ENCODE measurements at places on chromosomes 1 and 21.

DNA sequence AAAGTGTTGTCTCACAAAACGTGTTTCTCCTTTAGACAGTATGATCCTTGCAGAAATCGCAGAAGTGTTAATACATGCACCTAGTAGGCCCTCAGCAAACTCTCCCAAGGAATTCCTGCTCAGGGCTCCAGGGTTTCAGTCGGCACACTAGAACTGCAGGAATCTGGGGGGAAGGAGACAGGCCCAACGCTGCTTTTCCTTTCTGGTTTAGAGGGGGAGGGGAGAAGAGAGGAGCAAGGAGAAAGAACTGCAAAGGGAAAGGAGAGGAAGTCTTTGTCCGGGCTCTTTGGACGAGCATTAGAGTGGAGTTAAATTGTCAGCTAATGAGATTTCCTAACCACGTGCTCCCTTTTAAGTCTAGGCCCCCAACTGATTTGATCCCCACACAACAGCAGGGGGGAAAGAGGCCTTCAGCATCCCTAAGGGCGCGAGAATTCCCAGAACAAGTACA is 103.7 kb upstream of the SOD1 start:
- DNase-seq: no peak

- DNase-seq: no peak
These were observed 209.5 kb downstream of the RPS6KC1 start for GRCh38 chr1:213260311-213261075.

- DNase-seq: no peak
These were observed 1360.5 kb upstream of the ADGRL4 start for GRCh38 chr1:80367058-80367457.

DNA sequence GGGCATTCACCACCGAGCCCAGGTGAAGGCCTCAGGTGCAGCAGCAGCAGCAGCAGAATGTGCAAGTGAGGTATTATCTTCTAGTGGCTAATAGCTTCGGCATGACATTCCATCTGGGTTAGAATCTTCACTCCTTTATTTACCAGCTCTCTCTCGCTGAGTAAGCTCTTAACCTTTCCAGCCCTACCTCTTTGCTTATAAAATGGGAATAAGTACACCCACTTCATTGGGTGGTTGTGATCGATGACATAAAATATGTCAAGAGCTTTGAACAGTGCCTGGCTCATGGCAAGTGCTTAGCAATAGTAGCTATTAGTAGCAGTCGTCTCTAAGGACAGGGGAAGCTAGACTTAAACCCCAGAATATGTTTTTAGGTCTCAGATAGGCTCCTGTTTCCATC is 149.5 kb downstream of the NOS1AP start:
- no peak for DNase-seq

DNA sequence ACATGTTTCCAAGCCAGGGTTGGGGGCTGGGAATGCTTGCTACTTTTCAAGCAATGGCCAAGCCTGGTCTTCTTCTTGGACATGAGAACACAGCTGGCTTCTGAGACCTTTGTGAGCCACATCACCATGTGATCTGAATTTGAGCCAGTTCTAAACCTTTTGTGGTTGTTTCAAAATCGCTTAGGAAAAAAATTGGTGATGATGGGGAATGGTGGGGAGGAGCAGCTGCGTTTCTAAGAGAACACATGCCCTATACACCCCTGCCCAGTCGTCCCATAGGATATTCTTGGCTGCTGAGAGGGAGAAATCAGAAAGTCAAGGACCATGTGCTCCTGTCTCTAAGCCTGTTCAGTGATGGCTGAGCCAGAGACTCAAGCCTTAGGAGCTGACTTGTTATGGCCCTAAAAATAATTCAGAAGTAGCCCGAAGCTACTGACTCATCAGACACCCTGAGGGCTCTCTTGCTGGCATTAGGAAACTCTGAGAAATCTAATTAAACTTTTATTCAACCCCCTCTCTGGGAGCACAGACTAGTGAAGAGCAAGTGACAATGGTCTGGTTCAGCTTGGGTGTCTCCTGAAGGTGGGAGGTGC is 30.5 kb downstream of the CCDC185 start:
- no peak for DNase-seq

GRCh38 chr1:153532181-153532580 is 3.6 kb downstream of the S100A6 start:
- no peak for DNase-seq

GRCh38 chr1:60033066-60033465 is 40.5 kb downstream of the C1orf87 start:
- no peak for DNase-seq

DNA sequence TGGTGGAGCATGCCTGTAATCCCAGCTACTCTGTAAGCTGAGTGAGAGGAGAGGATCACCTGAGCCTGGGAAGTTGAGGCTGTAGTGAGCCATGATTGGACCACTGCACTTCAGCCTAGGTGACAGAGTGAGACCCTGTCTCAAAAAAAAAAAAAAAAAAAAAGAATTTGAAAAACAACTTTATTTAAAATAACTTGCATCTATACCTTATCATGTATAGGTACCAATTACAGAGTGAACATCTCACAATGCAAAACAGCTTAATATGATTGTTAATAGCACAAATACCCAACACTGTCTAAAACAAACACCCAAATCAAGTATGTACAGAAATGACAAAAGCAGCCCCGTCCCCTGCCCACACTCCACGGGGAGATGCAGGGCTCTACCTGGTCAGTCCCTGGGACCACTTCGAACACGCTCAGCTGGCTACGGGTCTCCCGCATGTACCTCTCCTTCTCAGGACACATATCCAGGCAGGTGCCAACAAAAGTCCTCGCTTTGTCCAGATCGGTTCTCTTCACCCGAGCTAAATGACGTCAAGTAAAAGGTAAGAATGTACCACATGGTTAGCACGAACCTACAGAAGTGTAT is 10.5 kb downstream of the MCM3AP start:
- DNase-seq: no peak

DNA sequence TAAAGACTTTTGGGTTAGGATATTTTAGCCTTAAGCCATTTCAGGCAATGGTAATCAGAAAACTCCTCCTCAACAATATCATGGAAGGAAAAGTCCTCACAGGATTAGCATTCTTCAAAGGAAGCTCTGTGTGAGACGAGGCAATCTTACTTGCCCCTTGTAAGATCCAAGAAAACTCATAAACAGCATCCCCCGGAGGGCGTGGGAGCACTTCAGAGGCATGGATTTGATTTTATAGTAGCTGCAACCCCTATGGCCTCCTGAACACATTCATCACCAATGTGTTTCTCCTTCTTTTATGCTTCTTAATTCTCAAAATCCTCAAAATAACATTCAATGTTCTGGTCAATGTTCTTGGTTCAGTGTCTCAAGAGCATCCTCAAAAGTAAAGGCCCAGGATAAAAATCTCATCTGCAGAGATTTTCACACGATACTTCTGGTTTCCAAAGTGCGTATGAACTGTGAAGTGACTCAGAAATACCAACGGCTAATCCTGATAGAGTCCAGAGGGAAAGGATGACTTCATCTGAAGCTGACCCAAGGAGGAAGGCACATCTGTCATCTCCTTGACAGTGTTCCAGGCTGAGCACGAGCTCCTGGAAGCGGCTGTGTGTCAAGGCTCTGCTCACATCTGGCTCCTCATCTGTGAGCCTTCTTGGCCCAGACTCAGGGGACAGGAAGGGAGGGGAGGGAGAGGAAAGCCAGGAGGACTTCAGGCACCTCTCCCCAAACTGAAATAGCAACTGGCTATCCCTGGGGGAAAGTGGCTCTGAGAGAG is 49.3 kb upstream of the PSEN2 start:
- no peak for DNase-seq

- no peak for DNase-seq
These were observed 3.1 kb downstream of the NUAK2 start for GRCh38 chr1:205318231-205318991.

DNA sequence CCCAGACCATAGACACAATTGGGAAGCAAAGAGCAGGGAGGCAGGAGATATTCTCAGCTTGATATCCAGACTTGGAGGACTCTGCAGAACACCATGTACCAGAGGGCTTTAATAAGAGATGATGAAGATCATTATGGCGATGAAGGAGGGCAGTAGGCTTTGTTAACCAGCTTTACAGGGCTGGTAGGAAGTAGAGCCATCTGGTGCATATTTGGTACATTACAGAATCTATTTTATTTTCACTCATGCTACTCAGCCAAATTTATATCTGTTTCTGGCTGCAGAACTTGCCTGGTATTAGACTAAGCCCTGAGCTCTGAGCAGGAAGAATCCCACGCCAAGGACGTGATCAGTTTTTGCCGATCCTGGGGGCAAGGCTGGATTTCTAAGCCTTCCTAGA is 61.8 kb upstream of the SYT6 start:
- no peak for DNase-seq

- no peak for DNase-seq
These were observed 33.9 kb upstream of the LAMC2 start for GRCh38 chr1:183152180-183152579.

DNA sequence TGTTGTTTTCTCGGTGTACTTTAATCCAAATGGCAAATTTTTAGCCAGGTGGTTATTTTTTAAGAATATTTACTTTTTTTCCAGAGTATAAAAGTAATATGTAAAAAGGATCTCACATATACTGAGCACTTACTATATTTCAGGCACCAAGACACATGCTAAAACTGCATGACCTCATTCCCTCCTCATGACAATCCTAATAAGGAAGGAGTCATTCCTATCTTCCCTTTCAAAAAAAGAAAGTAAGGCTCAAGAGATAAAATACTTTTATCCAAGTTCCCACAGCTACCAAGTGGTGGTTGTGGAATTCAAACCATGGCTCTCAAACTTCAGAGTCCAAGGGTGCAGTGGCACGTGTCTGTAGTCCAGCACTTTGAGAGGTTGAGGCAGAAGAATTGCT is 19.4 kb downstream of the ATP2B4 start:
- no peak for DNase-seq

GRCh38 chr1:44049839-44050238 is 18.6 kb upstream of the SLC6A9 start:
- no peak for DNase-seq

DNA sequence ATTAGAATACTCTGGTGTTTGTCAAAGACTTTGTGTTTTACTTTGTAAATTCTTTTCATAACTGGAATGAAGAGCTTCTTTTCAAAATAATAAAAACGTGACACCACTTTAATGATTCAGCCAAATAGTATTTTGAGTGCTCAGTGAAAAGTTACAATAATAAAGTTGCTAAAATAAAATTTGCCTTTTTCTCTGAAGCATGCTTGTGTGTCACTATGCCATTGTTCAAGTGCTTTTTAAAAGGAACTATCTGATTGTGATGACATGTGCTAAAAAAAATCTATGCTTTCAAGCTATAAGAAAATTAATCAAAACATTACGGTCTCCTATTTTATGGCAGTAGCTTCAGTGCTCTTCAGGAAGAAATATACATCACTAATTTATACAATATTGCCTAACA is 1290.5 kb upstream of the B3GALT2 start:
- no peak for DNase-seq

GRCh38 chr1:8121261-8122159 is 95.4 kb upstream of the ERRFI1 start:
- DNase-seq: no peak

GRCh38 chr1:15346346-15347030 is 63.2 kb upstream of the EFHD2 start:
- no peak for DNase-seq

DNA sequence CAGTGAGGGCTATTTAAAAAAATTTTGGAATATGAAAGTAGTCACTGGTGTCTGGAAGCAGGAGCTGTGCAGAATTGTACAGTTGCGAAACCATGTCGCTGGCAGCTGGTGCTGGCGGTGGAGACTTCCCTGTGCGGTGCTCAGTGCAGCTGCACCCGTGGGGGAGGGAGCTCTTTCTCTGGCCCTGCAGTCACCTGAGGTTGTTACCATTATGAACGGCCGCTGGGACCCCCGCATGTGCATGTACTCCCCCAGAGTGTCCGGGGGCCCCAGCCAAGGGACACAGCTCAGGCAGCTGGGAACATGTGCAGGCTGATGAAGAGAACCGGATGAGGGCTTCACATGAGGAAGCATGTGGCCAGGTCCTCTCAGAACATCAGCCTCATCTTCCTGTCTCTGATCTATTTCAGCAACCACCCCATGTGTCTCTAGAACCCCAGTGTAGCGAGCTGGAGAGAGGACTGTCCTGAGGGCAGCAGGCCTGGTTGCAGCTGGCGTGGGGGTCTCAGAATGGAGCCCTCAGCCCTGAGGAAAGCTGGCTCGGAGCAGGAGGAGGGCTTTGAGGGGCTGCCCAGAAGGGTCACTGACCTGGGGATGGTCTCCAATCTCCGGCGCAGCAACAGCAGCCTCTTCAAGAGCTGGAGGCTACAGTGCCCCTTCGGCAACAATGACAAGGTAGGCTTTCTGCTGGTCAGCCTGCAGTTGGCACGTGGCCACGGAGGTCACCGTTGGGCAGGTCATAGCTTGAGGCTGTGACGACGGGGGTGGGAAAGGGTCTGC is at the start of gene TRPM2:
TRPM2 (plus strand) TSS at position 431 of the 780 bp plus-strand sequence; CDS start at position 511, 80 bp downstream.
- DNase-seq: no peak

- DNase-seq: no peak
These were observed 49.1 kb upstream of the C1orf146 start for GRCh38 chr1:92168657-92169056.

- no peak for DNase-seq
These were observed 36.2 kb downstream of the CACHD1 start for GRCh38 chr1:64505944-64506655.

DNA sequence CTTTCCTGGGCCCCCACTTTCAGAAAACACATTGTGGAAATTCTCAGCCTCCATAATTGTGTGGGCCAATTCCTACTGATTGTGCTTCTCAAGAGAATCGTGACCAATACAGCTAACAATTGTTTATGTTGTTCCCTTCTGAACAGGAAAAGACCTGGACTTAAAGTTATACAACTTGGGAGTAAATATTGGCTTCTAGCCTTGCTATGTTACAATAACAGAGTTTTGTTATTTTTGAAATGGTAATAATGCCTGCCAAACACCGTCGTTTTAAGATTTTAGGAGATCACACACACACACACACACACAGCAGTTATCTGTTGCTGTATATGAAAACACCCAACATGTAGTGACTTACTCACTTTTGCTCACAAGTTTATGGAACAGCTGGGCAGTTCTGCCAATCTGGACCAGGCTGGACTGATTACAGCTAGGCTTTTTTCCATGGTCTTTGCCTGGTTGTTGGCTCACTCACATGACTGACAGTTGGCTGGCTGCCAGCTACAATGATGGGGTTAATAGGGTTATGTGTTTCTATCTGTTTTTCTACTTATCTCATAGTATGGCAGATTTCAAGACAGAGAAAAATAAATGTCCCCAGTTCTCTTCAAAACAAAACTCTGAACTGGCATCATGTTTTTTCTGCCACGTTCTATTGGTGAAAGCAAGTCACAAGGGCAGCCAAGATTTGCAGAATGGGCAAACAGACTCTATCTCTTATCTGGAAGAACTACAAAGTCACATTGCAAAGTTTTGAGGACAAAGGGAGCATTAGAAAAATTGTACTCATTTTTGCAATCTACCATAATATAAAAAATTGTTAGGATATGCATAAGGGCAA is 447.5 kb downstream of the NEGR1 start:
- no peak for DNase-seq

- no peak for DNase-seq
These were observed 87.6 kb downstream of the BCAR3 start for GRCh38 chr1:93593854-93594602.

- DNase-seq: no peak
These were observed at the start of gene ABCA4 for GRCh38 chr1:94120991-94121390. ABCA4 (minus strand) TSS chr1:94121148; CDS start chr1:94121045, 103 bp downstream.

GRCh38 chr1:178869119-178869697 is 1.7 kb downstream of the ANGPTL1 start:
- no peak for DNase-seq
